ENCODE measurements at places on chromosomes 12 and 14.

DNA sequence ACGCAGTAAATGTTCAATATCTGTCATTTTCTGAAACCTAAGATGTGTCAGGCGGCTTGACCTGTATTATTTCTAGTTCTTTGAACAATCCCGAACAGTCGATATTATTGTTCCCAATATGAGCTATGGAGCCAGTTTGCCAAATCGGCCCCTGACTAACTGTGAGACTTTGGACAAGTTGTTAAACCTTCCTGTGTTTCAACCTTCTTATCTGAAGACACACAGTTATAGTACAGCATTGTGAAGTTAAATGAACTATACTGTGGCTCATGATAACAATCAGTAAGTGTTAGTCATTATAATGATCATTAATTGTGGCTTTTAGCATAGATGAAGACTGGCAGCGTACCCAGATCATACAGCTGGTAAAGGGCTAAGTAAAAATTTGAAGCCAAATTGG lies 23.4 kb downstream of the DDX47 start:
- no peak for DNase-seq

DNA sequence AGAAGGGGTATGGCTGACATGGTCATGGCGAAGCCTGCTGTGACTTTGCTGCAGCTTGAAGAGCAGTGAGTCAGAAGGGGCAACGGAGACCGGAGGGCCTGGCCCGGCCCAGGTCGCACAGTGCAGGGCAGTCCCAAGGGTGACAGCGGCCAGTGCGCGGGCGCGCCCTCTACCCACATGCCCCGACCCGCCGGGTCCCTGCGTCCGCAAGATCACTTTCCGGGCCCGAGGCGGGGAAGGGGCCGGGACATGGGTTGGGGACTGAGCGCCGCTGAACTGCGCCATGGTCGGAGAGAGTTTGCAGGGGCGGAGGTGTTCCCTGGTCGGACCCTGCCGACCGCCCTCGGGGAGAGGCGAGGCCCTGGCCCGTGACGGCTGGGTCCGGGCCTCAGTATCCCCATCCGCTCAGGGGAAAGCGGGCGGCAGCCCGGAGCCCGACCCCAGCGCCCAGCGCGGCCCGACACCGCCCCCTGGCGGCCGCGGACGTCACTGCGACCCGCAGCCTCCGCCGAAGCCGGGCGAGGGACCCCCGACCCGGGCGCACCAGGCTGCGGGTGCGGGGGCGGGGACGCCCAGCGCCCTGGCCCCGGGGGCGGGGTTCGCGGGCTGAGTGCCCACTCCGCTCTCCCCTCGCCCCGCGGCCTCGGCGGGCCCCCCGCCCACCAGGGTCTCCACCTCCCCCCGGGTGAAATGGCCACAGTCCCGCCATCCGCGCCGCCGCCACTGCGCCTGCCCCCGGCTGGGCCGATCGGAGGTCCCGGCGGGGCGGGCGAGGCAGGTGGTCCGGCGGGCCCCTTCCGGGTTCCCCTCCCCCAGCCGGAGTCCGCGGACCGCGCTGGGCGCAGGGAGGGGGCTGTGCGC lies 7.2 kb upstream of the ANKRD9 start:
- peak; percentile 64 for DNase-seq

DNA sequence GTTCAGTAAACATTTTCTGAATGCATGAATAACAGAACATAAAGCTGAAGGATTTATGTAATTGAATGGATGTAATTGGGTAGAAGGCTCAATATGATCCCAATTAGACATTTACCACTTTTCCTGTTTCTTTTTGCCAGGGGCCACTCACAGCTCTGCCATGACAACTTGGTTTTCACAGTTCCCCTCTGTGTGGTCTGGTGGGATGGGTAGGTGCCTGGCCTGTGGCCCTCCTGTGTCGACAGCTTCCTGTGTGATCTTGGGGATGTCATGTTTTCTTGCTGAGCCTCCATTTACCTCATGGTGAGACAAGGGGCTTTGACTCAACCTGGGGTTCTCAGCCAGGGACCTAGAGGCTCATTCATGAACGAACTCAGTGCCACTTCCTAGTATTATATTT lies 12.6 kb upstream of the SERPINA10 start:
- no peak for DNase-seq

GRCh38 chr12:120703311-120703942 lies 6.8 kb upstream of the UNC119B start:
- DNase-seq: no peak

DNA sequence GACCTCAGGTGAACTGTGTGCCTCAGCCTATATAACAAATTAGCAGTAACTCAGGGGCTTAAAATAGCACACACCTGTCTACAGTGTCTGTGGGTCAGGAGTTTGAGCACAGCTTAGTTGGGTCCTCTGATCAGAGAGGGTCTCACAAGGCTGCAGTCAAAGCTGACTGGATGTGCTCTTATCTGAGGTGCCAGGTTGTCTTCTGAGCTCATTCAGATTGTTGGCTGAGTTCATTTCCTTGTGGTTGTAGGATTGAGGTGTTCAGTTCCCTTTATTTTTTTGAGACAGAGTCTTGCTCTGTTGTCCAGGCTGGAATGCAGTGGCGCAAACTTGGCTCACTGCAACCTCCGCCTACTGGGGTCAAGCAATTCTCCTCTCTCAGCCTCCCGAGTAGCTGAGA lies 164.7 kb downstream of the ADCK1 start:
- DNase-seq: no peak

- DNase-seq: no peak
These were observed 1.9 kb upstream of the KRT18 start for GRCh38 chr12:52946797-52947547.

DNA sequence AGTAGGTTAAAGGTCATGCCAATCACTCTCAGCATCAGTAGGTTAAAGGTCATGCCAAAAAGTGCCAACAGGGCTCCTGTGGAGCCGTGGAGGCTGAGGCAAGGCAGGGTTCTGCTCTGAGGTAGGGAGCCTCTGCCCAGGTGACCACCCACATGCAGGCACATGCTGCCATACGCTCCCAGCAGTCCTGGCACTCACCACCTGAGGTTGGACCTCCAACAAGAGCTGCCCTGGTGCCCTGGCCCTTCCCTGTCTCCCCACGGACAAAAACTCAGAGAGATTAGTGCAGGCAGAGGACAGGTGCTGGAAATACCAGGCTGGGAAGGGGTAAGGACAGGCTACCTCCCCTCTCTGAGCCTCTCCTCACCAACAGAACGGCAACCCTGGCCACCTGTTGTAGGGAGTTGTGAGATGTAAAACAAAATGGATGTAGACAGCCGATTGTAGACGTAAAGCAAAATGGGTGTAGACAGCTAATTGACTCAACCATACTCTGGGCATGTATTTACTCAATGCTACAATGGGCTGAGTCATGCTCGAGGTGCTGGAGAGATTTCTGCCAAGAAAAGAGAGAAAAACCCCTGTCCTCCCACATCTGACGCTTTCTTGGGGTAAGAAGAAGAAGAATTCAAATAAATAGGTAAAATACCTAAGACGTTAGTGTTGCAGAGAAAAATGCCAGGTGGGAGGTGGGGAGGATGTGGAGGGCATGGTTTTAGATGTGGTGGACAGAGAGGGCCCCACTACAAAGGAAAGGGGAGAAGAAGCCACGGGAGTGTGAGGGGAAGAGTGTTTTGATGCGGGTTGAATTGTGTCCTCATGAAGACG lies 32.4 kb downstream of the LTBP2 start:
- DNase-seq: no peak

DNA sequence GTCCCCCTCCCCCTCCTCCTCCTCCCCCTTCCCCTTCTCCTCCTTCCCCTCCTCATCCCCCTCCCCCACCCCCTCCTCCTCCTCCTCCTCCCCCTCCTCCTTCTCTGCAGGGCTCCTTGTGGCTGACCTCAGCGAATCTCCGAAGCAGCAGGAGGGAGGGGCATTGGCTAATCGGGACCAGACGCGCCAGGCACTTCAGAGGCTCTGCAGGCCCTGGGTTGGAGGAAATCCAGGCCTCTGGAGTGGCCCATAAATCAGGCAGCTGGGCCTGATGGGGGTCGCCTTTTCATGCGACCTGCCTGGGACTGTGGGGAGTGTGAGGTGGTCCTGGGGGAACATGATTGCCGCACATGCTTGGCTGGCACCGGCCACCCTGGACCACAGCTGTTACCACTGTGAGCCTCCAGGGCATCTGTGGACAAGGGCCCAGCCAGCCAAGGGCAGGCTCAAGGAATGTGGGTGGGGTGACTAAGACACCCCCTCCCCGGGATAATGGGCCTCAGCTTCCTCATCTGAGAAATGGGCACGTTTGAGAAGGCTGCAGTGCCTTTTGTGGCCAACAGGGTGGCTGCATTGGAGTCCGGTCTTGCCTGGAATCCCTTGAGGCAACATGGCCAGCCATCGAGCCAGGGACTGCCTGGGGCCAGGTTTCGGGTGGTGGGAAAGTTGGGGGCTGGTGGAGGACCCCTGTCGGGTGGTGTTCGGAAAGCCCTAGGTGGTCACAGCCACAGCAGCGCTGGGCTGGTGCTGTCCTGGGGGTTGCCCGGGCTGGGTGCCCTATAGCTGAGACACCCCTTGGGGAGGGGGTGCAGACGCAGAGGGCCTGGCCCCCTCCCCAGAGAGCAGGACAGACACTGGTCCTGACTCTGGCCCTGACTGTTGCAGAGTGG lies 12.0 kb downstream of the KIF26A start:
- DNase-seq: no peak

GRCh38 chr14:76664790-76665189 lies 96.5 kb upstream of the VASH1 start:
- DNase-seq: no peak

GRCh38 chr14:38137005-38137404 lies 70.7 kb upstream of the SSTR1 start:
- DNase-seq: no peak

- DNase-seq: no peak
These were observed 49.9 kb upstream of the TBX3 start for GRCh38 chr12:114733919-114734318.

DNA sequence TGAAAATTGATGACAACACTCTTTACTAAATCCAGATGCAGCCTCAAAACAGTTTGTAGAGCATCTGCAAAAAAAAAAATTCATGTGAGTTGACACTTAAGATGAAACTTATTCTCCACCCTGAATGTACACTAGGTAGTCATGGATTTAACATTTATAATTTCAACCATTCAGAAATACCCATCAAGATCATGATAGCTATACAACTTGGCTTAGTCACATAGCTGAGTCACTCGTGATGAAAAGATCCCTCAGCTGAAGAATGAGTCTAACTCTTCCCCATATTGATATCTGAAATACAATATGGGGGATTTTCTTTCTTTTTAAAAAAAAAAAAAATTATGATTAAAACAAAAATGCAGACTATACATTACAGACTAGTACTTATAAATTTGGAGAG lies 104.8 kb upstream of the PLEKHG7 start:
- no peak for DNase-seq

GRCh38 chr14:56996721-56997399 lies 186.6 kb upstream of the OTX2 start:
- DNase-seq: no peak

DNA sequence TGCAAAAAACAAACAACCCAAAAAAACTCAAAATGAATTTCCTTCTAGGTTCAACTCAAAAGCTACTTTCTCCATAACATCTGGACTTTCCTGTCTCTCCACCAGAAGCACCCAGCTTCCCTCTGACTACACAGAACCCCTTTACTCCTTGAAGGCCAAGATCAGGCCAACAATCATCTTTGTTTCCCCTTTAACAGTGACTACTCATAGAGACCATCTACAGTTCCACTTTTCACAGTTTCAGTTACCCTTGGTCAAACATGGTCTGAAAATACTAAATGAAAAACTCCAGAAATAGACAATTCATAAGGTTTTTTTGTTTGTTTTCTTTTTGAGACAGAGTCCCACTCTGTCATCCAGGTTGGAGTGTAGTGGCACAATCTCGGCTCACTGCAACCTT lies 11.8 kb downstream of the GCH1 start:
- DNase-seq: no peak

DNA sequence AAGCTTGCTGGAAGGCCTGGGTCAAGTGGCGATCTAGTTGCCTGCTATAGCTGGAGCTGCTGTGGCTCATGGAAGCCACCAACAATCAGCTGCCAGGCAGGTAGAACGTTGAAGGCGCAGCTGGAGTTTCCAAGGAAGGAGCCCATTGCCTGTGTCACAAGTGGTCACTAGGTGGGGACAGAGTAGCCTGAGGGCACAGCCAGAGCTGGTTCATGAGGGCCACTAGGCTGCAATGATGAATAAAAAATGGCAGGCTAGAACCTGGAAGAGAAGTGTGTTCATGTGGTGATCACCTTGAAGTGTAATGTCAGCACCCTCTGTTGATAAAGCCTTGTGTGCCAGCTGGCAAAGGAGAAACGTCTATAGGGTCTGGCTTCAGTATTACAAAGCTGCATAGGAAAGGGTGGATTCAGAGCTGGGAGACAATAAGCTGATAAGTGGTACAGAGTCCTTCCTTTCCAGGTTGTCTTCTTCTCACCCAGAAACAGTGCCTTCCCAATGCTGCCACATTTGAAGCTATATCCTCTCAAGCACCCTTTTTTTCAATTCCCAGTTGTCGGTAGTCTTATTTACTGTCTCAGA lies 165.8 kb downstream of the EMP1 start:
- peak; percentile 38 for DNase-seq

DNA sequence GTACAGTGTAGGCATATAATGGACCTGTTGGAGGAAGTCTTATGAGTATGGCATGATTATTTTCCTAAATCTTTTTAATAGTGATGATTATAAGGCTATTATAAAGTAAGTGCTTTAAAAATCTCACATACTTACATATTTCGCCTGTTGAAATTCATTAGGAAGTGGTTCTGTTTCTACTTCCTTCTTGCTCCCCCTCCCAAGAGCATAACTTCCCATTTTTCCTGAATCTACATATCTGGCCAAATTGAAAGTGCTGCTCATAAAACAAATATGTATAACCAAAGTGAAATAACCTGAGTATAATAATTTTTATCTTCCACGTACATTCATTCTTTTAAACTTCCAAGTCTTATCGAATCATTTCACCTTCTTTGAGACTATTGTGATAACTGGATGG lies 455.6 kb upstream of the SEL1L start:
- DNase-seq: no peak

DNA sequence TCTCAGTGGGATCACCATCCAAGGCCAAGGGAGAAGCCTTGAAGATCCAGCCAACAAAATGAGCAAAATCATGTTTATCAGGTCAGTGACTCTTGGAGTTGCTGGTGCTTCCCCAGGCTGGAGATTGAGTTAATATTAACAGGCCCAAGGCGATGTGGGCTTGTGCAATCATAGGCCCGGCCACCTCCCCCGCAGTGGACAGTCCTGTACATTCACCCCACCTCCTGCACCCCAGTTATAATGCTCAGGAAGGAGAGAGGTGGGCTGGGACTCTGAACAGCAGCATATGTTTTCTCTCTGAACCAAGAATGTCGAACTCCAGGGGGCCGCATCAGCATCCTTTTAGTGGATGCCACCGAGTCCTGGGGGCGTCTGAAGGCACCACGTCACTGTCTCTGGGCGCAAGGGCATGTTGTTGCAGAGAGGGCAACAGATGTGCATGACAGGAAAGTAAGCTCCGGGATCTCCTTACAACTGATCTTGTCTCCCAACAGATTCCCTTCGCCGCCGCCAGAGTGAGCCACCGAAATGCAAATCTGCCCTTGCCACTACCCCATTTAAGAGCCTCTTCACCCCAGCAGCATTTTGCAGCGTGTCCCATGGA lies 32.2 kb upstream of the SERPINA6 start:
- DNase-seq: no peak
